ENCODE measurements at places on chromosomes 5 and 9.

- peak; percentile 1 for DNase-seq
Measured at GRCh38 chr5:18113721-18114120, 479.5 kb downstream of the TAF11L14 start.

- no peak for DNase-seq
Measured at GRCh38 chr5:142997591-142997990, 227.4 kb downstream of the ARHGAP26 start.

GRCh38 chr5:124574521-124575436 lies 171.7 kb downstream of the ZNF608 start:
- DNase-seq, result no peak

DNA sequence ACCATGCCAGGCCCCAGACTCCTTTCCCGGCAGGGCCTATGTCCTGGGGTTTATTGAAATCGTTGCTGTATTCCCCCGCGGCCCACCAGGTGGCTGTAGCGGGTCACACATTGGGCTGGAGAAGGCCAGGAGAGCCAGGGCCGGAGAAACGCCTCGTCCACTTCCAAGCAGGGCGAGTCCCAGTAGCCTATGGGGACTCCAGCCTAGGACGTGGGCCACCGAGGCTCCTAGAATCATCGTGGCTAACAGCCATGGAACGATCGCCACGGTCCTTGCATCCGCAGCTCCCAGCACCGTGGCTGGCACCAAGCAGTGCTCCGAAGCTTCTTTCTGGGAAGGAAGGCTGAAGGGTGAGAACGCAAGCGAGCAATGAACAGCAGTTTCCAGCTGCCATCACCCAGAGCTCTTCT lies 87.7 kb downstream of the ENTREP1 start:
- DNase-seq, result peak; percentile 52

Data from kidney capillary endothelial cell (primary cell).